ENCODE measurements at places on chromosomes 16 and 17.

GRCh38 chr17:82937411-82938371, 97.9 kb upstream of the ZNF750 start:
- DNase-seq: no peak

DNA sequence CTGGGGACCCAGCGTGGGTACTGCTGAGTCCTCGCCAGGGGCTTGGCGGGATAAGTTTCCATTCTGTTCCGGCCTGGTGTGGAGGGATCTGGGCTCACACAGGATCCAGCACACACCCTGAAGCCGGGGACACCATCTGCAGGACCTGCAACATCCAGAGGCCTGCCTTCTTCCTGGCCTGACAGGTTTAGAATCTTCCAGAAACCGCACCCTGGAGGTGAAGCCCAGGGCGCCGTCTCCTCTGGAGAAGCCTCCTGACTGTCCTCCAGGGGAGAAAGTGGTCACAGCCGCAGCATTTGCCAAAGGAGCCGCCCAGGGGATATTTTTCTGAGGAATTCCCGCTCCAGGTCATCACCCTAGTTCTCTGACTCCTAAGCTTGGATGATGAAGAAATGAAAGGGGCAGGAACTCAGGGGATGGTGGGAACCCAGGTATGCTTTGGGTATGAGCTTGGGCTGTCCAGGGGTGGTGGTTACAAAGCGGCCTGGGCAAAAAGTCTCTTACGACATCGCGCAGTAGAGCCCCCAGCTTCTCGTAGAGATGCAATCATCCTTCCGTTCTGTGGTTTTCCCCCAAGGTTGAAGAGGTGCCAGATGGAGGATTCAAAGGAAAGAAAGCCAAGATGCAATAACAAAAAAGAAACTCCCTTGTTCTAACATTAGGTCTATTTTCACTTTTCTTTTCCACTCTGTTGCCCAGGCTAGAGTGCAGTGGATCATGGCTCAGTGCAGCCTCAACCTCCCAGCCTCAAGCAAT, 9.1 kb upstream of the CRISPLD2 start:
- no peak for DNase-seq

DNA sequence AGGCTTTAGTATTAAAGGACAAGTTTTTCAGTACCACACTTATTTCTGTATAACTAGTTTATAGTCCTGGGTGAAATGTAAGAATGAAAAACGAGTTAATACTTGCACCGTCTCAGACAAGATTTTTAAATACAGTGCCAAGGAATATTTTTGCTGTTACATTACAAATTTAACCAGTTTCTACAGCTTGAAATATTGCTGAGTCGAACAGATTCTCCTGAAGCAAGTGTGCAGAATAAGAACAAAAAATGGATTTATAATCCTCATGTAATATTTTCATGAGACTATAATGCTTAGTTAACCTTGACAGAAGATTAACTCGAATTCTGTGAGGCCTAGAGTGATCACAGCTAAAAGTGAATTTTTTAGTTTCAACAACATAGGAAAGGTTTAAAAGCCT, 3.1 kb downstream of the NETO2 start:
- no peak for DNase-seq

GRCh38 chr16:75042426-75043174, 43.8 kb downstream of the ZNRF1 start:
- no peak for DNase-seq

GRCh38 chr17:59287891-59288290, 43.6 kb upstream of the YPEL2 start:
- no peak for DNase-seq

DNA sequence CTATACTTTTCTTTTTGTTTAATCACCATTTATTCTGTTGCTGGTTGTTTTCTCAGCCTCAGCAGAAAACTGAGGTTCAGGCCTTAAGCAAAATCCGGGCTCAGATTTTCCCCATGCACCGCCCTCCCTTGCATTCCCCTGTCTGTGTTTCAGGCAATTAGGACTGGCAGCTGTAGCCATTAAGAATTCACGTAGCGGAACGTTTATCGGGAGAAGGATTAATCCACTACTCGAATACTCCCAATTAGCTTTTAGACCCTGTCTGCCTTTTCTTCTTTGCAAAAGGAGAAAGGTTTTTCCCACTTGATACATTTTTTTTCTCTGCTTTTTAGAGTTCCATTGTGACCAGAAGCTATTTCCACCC, 173.1 kb downstream of the RPTOR start:
- no peak for DNase-seq
